CD4-positive, alpha-beta T cell treated with Interleukin-17A for 4 hours (primary cell): ENCODE measurements at places on chromosomes 3 and 15.

DNA sequence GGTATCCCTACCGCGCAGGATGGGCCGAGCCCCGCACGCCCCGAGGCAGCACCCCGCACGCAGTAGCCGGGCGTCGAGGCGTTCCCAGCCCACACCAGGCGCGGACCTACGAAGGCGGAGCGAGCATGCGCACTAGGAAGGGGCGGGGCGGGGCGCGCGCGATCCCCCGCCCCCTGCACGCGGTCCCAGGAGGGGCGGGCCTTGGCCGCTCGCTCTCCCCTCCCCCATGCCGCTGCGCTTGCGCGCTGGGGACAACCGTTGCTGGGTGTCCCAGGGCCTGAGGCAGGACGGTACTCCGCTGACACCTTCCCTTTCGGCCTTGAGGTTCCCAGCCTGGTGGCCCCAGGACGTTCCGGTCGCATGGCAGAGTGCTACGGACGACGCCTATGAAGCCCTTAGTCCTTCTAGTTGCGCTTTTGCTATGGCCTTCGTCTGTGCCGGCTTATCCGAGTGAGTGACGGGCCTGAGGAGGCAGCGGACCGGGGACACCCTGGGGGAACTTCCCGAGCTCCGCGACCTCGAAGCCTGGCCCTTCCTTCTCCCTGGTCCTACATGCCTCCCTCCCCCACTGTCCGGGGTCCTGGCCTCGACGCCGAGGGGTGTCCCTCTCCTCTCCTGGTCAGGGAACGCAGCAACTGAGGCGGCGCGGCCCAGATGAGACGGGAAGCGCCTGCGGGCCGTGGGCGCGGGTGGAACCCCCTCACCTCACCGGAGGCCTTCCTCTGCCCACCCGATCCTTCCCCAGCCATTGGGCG, at the start of gene SPESP1:
SPESP1 (plus strand) TSS at position 258 of the 755 bp plus-strand sequence; CDS start at position 387, 129 bp downstream.
- DNase-seq = peak; percentile 35

DNA sequence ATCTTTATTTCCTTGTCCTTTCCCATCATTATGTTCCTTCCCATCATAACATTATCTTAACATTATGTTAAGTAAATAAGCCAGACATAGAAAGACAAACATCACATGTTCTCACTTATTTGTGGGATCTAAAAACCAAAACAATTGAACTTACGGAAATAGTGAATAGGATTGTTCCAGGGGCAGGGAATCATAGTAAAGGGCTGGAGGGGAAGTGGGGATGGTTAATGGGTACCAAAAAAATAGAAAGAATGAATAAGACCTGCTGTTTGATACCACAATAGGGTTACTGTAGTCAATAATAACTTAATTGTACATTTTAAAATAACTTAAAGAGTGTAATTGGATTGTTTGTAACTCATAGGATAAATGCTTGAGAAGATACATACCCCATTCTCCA, 36.7 kb upstream of the MBNL1 start:
- DNase-seq = no peak

- no peak for DNase-seq
Measured at GRCh38 chr3:76561494-76562236, 478.2 kb upstream of the ROBO2 start.

DNA sequence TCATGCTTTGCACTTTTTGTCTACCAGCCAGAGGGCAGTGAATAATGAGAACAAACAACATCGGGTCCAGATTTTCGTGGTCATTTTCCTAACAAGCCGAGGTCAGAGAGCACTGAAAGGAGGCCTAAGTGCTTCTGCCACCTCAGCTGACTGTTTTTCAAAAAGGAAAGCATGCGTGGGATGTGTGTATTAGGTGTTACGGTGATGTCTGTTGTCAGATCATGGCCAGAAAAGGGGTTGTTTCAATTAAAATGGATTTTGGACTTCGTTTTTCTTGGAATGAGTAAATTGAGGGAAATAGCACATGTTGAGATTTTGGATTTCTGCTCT, 99.5 kb downstream of the APBA2 start:
- DNase-seq = no peak

- no peak for DNase-seq
Measured at GRCh38 chr3:130529486-130530215, 12.7 kb downstream of the COL6A6 start.

GRCh38 chr3:21310161-21310560, 440.8 kb downstream of the ZNF385D start:
- no peak for DNase-seq

DNA sequence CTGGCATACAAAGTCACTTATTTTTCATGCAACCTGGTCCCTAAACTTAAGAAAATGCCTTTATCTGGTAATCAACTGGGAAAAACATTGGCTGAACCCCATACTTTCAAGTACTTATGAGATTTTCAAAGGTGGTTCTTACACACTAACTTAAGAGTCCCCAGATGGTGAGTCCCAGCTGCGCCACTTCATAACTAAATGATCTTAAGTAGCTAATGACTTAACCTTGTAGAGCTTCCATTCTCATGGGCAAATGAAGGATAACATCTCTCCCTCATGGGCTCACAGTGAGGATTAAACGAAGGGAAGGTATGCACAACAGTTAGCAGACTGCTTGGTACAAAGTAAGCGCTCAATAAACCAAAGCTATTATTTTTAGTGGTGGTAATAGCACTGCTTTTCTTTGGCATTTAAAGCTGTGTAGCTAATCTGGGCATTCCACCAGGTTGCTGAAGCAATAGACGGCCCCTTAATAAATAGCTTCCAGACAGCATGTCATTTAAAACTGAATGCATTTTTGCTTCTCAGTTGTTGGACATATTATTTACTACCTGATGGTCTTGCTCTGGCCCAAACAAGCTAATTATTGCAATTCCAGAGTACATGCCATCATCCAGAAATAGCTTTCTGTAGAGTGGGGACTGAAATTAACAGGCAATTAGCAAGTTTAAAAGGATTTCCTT, 55.4 kb downstream of the LIPC start:
- DNase-seq = no peak
